ENCODE measurements at places on chromosomes 16 and 17. TPM values are rescaled to one million over a fixed set of nuclear protein-coding genes. Genes with fewer than 3 reads are reported as not detected.

DNA sequence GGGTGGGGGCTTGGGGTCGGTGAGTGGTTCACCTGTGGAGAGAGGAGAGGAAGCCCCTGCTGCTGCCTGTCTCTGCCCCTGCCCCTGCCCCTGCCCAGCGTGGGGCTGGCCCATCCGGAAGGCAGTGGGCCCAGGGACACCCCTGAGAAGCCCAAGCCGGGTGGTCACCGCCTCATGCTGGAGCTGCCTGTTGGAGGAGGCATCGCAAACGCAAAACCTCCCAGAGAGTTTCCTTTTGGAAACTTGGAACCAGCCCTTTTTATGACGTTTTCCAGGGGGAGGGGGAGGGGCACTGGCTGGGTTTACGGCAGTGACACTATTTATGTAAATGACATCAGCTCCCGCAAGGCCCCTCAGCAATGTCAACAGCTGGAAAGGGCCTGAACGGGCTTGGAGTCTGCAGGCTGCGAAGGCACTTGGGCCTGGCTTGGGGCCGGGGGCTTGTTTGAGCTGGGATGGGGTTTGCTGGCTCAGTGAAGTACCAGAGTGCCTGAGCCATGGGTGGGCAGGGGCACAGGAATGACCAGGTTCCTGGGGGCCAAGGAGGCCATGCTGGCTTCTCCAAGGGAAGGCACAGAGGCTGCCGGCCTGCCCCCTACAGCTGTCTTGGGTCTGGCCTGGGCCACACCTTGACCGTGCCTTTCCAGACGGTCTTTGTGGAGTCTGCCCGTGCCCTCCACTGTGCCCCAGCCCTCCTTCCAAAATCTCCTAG is 219.5 kb downstream of the NTN1 start:
- H3K4me1 ChIP-seq = peaks cover 11% of the 10 kb centered on the region
- H3K4me3 ChIP-seq = no peak overlapping the region
- peaks cover 12% of the 10 kb centered on the region for H3K27me3 ChIP-seq
- H3K27ac ChIP-seq = no peak overlapping the region
- peak; percentile 45 for DNase-seq

GRCh38 chr17:10984220-10984619 is 146.3 kb upstream of the PIRT start:
- no peak overlapping the region for H3K27ac ChIP-seq
- H3K4me3 ChIP-seq = no peak overlapping the region
- H3K27me3 ChIP-seq = peaks cover 2% of the 10 kb centered on the region
- H3K36me3 ChIP-seq = no peaks in the 10 kb centered on the region
- H3K4me1 ChIP-seq = no peaks in the 10 kb centered on the region
- DNase-seq = no peak

GRCh38 chr17:37527249-37527851 is 37.7 kb downstream of the DUSP14 start:
- H3K4me3 ChIP-seq = no peak overlapping the region
- H3K36me3 ChIP-seq = peaks cover 18% of the 10 kb centered on the region
- H3K4me1 ChIP-seq = peaks cover 8% of the 10 kb centered on the region

DNA sequence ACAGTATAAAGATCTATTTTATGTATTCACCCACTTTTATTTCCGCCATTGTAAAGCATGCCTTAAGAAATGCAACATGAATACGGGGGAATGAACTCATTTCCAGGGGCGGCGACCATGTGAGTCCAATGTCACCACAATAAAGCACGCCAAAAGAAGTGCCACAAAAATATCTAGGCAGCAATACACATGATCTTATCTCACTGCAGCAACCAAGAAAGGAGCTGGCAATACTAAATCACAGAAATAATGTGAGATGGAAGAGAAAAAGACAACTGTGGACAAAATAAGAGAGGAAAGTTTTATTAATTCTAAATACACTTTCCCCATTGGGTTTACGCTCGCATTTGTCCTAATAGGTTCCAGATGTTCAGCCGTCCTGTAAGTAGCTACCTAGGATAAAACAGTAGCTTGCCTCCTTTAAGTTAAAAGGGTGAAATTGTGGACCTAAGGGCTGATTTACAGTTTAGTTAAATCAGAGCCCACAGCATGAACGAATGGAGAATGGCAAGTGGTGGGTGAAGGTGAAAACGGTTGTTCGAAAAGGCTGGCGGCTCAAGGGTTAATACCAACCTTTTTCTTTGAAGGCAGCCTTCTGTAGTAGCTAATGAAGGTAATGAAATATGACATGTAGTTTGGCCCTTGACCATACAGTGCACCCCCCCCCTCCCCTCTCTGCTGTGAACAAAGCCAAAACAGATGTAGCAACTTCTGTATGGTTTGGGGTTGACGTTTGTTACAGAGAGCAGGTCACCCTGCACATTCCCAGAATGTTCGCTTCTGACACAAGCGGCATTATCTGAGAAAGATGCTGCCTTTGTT is 504.2 kb upstream of the PSMD7 start:
- peaks cover 2% of the 10 kb centered on the region for H3K4me1 ChIP-seq
- H3K36me3 ChIP-seq = no peaks in the 10 kb centered on the region
- DNase-seq = no peak
- no peaks in the 10 kb centered on the region for H3K27me3 ChIP-seq

- H3K36me3 ChIP-seq = peaks cover 30% of the 10 kb centered on the region
- H3K27ac ChIP-seq = no peak overlapping the region
- peak overlapping the region; percentile 37 for H3K4me3 ChIP-seq
- peaks cover 1% of the 10 kb centered on the region for H3K27me3 ChIP-seq
- DNase-seq = no peak
These were observed 43.4 kb downstream of the ZNF276 start for GRCh38 chr16:89764711-89765201.

- peaks cover 4% of the 10 kb centered on the region for H3K27me3 ChIP-seq
- no peak overlapping the region for H3K4me3 ChIP-seq
- no peak overlapping the region for H3K27ac ChIP-seq
- no peaks in the 10 kb centered on the region for H3K36me3 ChIP-seq
- H3K4me1 ChIP-seq = no peaks in the 10 kb centered on the region
- DNase-seq = no peak
These were observed 65.5 kb upstream of the HSBP1 start for GRCh38 chr16:83742124-83742899.

DNA sequence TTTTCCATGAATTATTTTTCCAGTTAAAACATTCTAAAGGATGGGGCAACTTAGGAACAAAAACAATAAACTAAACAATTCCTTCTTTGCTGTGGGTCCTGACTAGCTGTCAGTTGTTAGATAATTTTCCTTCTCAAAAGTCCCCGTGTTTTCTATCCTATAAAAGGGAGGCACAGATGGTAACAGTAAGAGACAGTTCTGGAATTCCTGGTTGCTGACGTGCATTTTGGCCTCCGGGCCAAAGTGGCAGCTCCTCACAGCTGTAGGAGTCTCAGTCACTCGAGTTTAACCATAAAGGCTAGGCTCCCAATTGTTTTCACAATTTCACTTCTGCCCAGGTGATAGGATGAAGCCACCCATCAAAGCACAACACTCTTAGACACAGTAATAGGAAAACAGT is 77.0 kb upstream of the ZNF423 start:
- no peak overlapping the region for H3K27ac ChIP-seq
- H3K4me1 ChIP-seq = no peaks in the 10 kb centered on the region
- H3K4me3 ChIP-seq = no peak overlapping the region
- H3K27me3 ChIP-seq = no peaks in the 10 kb centered on the region
- no peak for DNase-seq

- peaks cover 7% of the 10 kb centered on the region for H3K36me3 ChIP-seq
- peaks cover 9% of the 10 kb centered on the region for H3K27me3 ChIP-seq
- H3K4me3 ChIP-seq = peak overlapping the region; percentile 93
- peaks cover 18% of the 10 kb centered on the region for H3K4me1 ChIP-seq
- peak overlapping the region; percentile 64 for H3K27ac ChIP-seq
These were observed 722 bp upstream of the SLC38A10 start for GRCh38 chr17:81295676-81296381.

GRCh38 chr17:65677932-65678331 is 116.5 kb upstream of the AXIN2 start:
- H3K27me3 ChIP-seq = peaks cover 2% of the 10 kb centered on the region
- H3K27ac ChIP-seq = no peak overlapping the region
- peaks cover 5% of the 10 kb centered on the region for H3K36me3 ChIP-seq

- DNase-seq = no peak
- peak overlapping the region; percentile 48 for H3K27ac ChIP-seq
- peak overlapping the region; percentile 90 for H3K4me3 ChIP-seq
- no peaks in the 10 kb centered on the region for H3K36me3 ChIP-seq
- H3K4me1 ChIP-seq = peaks cover 22% of the 10 kb centered on the region
These were observed 996 bp upstream of the CPNE2 start for GRCh38 chr16:57091200-57091974.

GRCh38 chr16:88499292-88499691 is 46.2 kb downstream of the ZFPM1 start:
- peaks cover 4% of the 10 kb centered on the region for H3K36me3 ChIP-seq
- no peaks in the 10 kb centered on the region for H3K4me1 ChIP-seq
- no peak overlapping the region for H3K27ac ChIP-seq
- DNase-seq = no peak
- no peak overlapping the region for H3K4me3 ChIP-seq

DNA sequence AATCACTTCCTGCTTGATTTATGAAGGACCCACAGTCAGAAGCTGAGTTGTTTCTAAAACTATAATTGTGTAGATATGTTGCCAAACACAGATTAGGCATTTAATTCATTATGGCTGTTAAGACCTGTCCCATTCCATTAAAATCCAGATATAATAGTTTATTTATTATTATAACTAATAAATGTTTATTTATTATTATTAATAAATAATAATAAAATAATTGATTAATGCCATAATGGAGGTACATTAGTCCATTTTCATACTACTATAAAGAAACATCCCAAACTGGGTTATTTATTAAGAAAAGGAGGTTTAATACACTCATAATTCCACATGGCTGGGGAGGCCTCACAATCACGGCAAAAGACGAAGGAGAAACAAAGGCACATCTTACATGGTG is 1240.9 kb downstream of the CDH11 start:
- H3K4me1 ChIP-seq = no peaks in the 10 kb centered on the region
- H3K36me3 ChIP-seq = no peaks in the 10 kb centered on the region
- DNase-seq = no peak
- no peak overlapping the region for H3K4me3 ChIP-seq
- H3K27ac ChIP-seq = no peak overlapping the region
- no peaks in the 10 kb centered on the region for H3K27me3 ChIP-seq

GRCh38 chr17:48352630-48353029 is 77.4 kb downstream of the SKAP1 start:
- no peaks in the 10 kb centered on the region for H3K36me3 ChIP-seq
- H3K4me1 ChIP-seq = no peaks in the 10 kb centered on the region
- H3K27ac ChIP-seq = no peak overlapping the region
- no peak overlapping the region for H3K4me3 ChIP-seq
- peaks cover 3% of the 10 kb centered on the region for H3K27me3 ChIP-seq

DNA sequence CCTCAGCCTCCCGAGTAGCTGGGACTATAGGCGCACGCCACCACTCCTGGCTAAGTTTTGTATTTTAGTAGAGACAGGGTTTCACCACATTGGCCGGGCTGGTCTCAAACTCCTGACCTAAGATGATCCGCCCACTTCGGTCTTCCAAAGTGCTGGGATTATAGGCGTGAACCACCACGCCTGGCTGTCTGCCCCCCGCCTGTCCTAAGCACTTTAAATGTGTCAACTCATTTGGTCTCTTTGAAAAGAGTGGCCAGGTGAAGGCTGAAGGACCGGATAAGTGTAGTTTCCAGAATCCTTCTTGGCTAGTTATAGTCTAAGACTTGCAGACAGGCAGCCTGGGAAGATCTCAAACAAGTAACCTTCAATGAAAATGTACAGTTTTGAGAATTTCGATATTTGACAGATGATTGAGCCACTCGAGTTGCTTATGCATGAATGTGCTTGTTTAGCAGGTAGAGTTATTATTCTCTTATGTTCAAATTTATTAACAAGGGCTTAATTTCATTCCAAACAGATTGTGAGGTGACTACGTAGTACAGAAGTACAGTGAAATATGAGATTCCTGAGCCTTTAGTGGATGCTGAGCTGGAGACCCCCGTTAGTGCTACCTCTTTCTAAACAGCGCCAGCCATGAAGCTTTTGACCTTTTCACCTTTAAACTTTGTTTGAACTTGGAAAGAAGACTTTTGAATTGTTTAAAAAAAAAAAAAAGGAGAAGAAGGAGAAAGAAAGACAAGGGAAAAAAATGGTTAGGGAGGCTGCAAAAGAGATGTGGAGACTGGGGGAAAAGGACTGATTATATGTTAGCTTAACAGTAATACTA is 164.4 kb upstream of the TBX2 start:
- H3K27me3 ChIP-seq = peaks cover 2% of the 10 kb centered on the region
- H3K27ac ChIP-seq = no peak overlapping the region
- no peak overlapping the region for H3K4me3 ChIP-seq
- no peak for DNase-seq

DNA sequence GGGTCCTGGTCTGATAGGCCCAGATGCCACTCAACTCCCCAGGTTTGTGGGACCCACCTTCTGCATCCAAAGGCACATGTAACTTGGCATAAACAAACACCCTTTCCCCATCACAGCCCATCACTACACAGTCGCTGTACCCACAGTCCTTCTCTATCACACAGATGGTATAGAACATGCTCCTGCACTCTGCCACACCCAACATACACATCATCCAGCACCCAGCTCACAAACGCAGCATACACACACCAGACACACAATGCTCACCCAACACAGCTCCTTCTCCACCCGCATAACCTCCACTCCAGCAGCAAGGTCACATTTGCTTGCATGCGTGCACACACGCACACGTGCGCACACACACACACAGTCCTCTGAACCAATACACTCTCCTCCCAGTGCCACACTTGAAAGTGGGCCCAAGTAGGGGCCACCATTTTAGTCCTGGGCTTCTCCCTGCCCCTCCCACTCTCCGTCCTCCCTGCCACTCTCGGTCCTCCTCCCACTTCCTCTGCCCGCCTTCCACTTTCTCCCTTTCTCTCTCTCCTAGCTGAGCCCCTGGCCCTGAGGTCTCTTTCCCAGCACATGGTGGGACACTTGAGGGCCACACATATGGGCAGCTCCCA is 8.5 kb upstream of the TMEM92 start:
- peaks cover 7% of the 10 kb centered on the region for H3K36me3 ChIP-seq
- peaks cover 10% of the 10 kb centered on the region for H3K27me3 ChIP-seq
- peak overlapping the region; percentile 50 for H3K27ac ChIP-seq

GRCh38 chr17:12664894-12665262 is 812 bp upstream of the MYOCD start:
- peaks cover 9% of the 10 kb centered on the region for H3K27me3 ChIP-seq
- H3K36me3 ChIP-seq = no peaks in the 10 kb centered on the region
- H3K4me1 ChIP-seq = peaks cover 6% of the 10 kb centered on the region
- H3K27ac ChIP-seq = no peak overlapping the region

- no peak for DNase-seq
- H3K27me3 ChIP-seq = no peaks in the 10 kb centered on the region
- H3K36me3 ChIP-seq = no peaks in the 10 kb centered on the region
- no peak overlapping the region for H3K4me3 ChIP-seq
- no peak overlapping the region for H3K27ac ChIP-seq
These were observed 150.7 kb upstream of the CACNG5 start for GRCh38 chr17:66684261-66684660.

- H3K4me1 ChIP-seq = peaks cover 2% of the 10 kb centered on the region
- H3K27me3 ChIP-seq = peaks cover 3% of the 10 kb centered on the region
These were observed 13.5 kb upstream of the C16orf95 start for GRCh38 chr16:87330646-87331045.

GRCh38 chr17:10051112-10051511 is 146.0 kb upstream of the RCVRN start:
- no peak overlapping the region for H3K4me3 ChIP-seq
- no peak for DNase-seq
- H3K36me3 ChIP-seq = no peaks in the 10 kb centered on the region
- H3K4me1 ChIP-seq = peaks cover 21% of the 10 kb centered on the region
- H3K27ac ChIP-seq = no peak overlapping the region
- H3K27me3 ChIP-seq = peaks cover 2% of the 10 kb centered on the region

Gene CIBAR2
- not detected for total RNA-seq

Gene HOXB8
- 0.15 TPM for total RNA-seq

Gene CUEDC1
- total RNA-seq = 13.3 TPM

Gene PRCD
- 0.54 TPM for total RNA-seq

Gene EVI2B
- not detected for total RNA-seq

Gene TBC1D3K
- not detected for total RNA-seq

Gene IRF8
- total RNA-seq = 1.5 TPM

Gene CFAP52
- not detected for total RNA-seq

Gene POLR3K
- 11.9 TPM for total RNA-seq

Gene NAA38
- total RNA-seq = 97.9 TPM

Gene CCL7
- not detected for total RNA-seq

Gene DPEP1
- total RNA-seq = 118 TPM

Gene CNGB1
- not detected for total RNA-seq
